ENCODE measurements at places on chromosomes 5 and 9.

- DNase-seq = no peak
Observed at GRCh38 chr5:37435261-37435660, 56.1 kb downstream of the WDR70 start.

DNA sequence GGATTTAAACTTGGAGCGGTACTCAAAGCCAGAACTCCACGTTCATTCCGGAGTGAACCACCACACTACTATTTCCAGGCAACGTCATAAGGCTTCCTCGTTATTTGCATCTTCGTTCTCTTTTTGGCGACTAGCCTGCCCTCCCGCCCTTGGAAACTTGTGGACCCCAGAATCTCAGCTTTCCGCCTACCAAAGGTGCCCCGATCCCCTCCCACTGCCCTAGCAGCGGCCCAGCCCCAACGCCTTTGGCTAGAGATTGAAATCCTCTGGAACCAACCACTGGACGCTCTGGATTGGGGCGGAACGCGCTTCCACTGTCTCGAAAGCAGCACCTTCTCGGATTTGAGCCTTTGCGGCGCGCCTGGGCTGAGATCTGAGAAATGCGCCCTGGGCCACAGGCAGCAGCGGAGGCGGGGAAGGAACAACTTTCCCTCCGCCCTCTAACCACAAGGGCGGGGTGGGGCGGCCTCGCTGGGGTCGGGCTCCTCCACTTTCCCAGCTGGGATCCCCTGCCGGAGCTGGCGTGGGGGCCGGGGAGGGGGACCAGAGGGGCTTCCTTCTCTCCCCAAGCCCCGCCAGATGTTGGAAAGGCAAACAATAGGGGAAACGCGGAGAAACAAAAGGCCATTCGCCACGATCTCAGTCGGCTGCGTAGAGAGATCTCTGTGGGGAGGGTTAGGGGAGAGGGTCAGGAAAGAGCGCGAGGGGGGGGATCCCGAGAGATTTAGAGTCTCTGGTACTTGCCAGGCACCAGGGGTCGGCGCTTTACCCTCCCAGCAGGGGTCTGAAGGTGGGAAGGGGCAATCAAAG lies 1.3 kb downstream of the MOB3B start:
- peak; percentile 76 for DNase-seq

DNA sequence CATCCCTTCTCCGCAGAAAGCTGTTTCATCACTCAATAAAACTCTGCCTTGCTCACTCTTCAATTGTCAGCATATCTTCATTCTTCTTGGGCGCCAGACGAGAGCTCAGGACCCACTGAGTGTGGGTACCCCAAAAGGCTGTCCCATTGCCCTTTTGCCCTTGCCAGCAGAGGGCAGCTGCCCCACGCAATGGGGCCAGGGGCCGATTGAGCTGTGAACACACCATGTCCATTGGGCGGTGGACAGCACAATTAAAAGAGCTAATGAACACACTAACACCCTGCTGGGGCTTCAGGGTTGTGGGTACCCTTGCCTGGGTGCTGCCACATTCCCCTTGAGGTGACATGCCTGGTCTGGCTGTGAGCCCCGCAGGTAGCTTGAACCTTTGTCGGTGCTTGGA lies 487.2 kb upstream of the NUDT12 start:
- DNase-seq = no peak

DNA sequence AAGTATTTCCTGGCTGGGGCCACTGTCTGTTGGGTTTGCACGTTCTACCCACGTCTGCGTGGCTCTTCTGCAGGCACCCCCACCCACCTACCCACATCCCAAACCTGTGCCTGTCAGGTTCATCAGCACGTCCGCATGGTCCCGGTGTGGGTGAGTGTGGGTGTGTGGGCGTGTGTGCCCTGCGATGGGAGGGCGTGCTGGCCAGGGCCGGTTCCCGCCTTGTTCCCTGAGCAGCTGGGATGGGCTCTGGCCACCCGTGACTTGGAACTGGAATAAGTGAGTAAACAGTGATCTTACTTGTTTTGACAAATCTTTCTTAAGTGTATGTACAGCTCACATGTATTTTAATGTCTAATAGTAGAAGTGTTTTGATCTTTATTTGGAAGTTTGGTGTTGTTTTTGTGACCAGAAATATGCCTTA lies 20.4 kb downstream of the ERGIC1 start:
- no peak for DNase-seq

All from foreskin keratinocyte (primary cell).